ENCODE measurements at places on chromosomes 6 and 20.

GRCh38 chr20:34675561-34675960 lies 1.3 kb downstream of the PIGU start:
- H3K27me3 ChIP-seq, result no peaks in the 10 kb centered on the region
- H3K36me3 ChIP-seq, result peaks cover 4% of the 10 kb centered on the region
- H3K4me3 ChIP-seq, result no peak overlapping the region
- peaks cover 15% of the 10 kb centered on the region for H3K4me1 ChIP-seq

DNA sequence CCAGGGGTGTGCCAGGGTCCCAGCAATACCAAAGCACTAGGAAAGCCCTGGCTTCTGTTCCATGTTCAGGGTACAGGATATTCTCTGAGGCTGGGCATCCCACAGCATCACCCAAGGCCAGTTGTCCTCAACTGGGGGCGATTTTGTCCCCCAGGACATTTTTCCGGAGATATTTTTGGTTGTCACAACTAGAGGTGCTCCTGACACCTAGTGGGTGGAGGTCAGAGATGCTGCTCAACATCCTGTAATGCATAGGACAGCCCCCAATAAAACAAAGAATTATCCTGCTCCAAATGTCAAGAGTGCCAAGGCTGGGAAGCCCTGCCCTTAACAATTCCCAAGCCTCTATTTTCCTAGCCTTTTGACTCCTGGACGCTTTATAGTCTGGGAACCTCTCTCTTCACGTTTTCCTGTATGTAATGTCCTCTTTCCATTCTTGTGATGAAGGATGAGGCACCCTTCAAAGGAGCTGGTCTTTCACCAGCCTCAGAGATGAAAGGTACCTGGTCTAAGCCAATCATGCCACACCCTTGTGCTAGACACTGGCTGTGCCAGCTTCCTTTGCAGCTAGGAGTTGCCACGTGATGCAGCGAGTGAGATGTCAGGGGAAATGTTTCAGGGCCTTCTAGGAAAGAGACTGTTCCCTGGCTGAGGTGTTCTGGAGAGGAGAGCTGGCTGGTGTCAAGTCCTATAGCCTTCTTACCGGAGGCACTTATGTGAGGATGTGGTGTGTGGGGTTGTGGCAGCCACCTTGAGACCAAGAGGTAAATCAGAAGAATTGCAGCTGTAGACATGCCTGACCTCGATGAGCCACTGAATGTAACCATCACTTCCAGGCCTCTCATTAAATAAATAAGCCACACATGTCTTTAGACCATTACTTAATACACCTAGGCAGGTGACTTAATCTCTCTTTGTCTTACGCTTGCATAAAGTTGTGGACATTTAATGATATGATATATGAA lies 23.4 kb upstream of the KCNG1 start:
- no peak overlapping the region for H3K4me3 ChIP-seq
- H3K27me3 ChIP-seq, result peaks cover 22% of the 10 kb centered on the region
- no peak for DNase-seq
- no peaks in the 10 kb centered on the region for H3K36me3 ChIP-seq
- no peak overlapping the region for H3K27ac ChIP-seq

DNA sequence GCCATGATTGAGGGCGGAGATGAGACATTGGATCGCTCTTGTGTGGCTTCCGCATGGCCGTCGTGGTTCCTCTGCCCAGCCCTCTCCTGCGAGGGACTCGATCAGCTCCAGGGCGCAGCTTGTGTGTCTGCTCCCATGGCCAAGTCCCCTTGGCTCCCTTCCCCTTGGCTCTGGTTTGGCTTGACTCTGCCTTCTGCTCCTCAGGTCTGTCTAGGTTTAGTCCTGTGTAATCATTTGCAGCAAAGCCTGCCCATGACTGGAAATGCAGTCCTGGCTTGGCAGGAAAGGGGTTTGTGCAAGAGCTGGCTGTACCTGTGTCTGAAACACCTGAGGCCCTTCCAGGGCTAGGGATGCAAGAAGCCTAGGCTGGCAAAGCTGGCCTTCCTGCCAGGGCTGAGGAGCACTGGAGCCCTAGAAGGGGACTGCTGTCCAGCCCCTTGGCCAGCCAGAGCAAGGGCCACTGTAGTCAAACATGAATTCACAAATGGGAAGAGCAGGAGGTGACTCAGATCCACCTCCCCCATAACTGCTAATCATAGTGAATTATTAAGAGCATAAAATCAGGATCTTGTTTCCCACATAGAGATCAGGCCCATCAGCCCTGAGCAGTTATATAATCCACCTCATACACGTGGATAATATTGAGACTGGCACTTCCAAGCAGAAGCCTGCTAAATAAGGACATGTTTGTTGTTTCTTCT lies 196.8 kb downstream of the FARS2 start:
- H3K36me3 ChIP-seq, result peaks cover 18% of the 10 kb centered on the region
- no peak overlapping the region for H3K27ac ChIP-seq
- H3K4me1 ChIP-seq, result peaks cover 19% of the 10 kb centered on the region
- DNase-seq, result no peak
- H3K27me3 ChIP-seq, result no peaks in the 10 kb centered on the region

DNA sequence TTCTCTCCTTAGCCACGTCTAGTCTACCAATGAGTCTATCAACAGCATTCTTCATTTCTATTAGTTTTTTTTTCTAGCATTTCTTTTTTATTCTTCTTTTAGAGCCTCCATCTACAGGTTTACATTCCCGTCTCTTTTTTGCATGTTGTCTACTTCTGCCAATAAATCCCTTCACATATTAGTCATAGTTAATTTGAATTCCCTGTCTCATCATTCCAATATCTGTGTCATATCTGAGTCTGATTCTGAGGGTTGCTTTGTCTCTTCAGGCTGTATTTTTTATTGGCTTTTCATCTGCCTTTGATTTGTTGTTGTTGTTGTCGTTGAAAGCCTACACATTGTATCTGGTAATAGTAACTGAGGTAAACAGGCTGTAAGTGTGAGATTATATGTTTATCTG lies 104.6 kb downstream of the HMGCLL1 start:
- H3K27me3 ChIP-seq, result no peaks in the 10 kb centered on the region
- no peaks in the 10 kb centered on the region for H3K4me1 ChIP-seq
- no peak overlapping the region for H3K4me3 ChIP-seq

Data from activated B cell treated with CpG ODN at 0.5 μM for 24 hours (primary cell).